ENCODE measurements at places on chromosomes 4 and X.
A peak's percentile ranks its signal among the peaks of the same experiment; 100 is the strongest.

GRCh38 chr4:42672359-42673081, 15.6 kb upstream of the ATP8A1 start:
- no peak for DNase-seq

- DNase-seq = peak; percentile 6
Measured at GRCh38 chr4:150385606-150386005, 196.3 kb upstream of the MAB21L2 start.

DNA sequence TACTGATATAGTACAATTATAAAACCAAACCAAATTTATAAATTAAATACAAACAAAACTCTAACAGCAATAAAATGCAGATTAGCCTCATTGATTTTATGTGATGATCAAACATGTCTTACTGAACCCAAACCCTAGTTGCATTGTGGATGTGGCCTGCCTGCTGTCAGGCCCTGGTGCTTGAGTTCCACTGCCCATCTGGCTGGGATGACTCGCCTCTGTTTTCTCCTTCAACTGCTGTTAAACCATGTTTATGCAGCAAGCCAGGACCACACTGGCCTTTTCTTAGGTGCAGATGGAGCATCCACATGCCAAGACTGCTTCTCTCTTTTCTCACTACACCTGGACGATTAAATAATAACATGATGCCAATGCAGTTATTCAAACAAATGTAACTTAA, 22.6 kb downstream of the NAP1L5 start:
- DNase-seq = no peak

DNA sequence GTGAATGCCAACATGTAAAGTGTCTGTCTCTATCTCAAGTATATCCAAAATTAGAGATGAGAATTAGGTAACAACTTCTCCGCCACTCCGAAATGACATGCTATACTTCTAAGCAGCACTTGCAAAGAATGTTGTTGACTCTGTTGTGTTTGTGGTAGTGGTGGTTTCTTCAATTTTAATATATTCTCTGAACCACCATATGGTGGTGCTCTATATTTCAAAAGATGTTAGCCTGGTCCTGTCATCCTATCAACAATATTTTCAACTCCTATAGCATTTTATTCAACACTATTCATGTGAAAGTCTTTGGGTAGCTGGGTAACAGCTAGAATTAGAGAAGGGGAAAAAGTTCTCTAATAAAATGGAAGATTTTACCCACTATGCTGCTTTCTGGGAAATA, 1622.8 kb upstream of the IGFBP7 start:
- peak; percentile 6 for DNase-seq

DNA sequence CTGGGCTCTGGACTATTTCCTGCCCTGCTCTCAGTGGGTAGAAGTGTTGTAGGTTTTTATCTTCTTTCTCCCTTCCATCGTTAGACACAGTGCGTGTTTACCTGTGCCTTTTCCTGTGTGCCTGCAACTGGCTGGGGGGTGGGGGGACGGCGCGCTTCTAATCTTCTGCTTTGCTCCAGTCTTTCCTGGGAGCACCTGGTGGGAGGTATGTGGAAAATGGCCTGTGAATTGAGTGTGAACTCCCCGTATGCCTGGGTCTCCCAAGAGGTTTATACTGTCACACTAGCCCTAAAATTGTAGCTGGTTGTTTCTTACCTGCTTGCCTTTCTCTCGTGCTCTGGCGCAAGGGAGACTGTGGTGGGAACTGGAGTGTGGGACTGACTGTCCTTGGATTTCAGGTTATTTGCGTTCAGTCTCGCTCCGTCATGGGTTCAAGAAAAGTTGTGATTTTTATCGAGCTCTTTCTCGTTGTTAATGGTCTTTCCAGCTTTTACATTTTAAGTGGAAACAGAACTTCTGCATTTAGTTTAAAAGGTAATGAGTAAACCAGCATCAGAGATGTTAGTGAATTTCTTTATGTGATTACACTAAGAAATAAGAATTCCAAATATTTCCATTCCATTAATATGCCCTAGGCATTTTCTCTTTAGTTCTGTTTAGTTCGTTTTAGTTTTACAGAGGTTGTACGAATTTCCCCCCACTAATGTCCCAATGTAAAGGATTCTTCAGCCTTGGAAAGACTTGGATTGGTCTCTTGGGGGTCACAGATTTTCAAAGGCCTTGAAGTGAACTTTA, 15.3 kb downstream of the MRPL1 start:
- no peak for DNase-seq

DNA sequence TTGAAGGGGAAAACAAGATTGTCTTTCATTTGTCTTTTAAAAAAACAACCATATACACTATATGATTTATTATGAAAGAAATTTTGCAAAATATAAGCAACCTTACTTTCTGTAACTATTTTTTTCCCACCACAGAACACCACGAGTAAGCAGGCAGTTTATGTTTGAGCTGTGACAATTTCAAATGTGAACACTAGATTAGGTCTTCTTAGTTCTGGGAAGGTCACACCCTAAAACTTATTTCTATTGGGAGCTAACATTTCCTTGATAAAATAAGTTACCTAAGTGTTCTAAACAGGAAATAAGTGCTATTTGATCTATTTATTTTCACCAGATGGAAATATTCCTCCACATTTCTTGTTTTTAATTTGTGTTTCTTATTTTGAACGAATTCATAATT, 50.6 kb downstream of the PCDH7 start:
- DNase-seq = no peak

DNA sequence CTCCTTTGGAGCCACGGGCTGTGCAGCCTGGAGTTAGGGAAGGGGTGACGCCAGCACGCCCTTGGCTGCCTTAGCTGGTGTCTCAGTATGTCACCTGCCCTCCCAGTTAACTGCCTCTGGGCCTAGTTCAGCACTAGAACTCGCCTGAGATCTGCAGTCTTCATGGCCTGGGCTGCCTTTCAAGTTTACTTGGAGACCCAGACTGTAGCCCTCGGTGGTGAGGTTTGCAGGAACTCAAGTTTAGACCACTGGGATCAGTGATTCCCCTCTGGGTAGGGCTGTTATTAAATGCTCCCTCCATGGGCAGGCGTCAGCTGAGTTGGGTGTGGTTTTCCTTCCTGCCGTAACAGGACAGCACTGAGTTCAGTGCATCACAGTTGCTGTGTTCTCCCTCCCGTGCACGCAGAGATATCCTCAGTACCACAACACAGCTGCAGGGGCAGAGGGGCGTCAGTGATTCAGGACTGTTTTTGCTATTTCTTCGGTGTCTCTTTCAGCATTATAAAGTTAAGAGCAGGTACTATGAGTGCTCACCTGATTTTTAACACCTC, 30.5 kb downstream of the PLAC8 start:
- peak; percentile 9 for DNase-seq

DNA sequence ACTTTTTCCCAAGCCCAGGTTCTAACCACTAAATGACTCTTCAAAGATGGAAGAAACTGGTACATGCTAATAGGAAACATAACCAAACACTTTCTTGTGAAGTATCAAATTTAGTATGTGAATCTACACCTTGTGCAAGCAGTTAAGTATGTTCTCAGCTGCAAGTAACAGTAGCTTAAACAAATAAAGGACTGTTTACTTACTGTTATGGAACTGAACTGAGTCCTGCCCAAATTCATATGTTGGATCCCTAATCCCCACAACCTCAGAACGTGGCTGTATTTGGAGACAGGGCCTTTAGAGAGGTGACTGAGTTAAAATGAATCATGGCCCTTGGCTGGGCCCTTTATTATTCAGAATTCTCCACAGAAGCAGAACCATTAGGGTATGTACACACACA, 178.7 kb downstream of the KDR start:
- DNase-seq = no peak

GRCh38 chr4:37821953-37822605, 4.4 kb upstream of the PGM2 start:
- no peak for DNase-seq

DNA sequence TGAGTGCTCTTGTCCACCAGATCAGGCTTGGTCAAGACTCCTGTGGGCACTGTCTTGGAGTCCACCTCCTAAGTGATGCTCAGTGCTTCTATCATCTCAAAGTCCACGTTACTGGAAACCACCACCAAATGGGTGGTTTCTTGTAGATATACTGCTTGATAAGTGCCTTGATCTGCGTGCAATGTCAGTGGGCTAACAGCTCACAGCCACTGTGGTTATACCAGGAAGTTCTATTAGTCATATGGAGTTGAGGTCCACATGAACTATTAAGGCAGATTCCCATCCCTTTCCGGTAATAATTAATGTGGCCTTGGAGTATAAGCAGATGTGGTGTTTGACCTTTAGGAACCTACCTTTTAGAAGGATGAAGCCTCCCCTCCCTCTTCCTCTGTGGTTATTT, 161.9 kb downstream of the ZNF518B start:
- no peak for DNase-seq

GRCh38 chrX:130702867-130703707, 199.9 kb downstream of the ENOX2 start:
- peak; percentile 35 for DNase-seq

DNA sequence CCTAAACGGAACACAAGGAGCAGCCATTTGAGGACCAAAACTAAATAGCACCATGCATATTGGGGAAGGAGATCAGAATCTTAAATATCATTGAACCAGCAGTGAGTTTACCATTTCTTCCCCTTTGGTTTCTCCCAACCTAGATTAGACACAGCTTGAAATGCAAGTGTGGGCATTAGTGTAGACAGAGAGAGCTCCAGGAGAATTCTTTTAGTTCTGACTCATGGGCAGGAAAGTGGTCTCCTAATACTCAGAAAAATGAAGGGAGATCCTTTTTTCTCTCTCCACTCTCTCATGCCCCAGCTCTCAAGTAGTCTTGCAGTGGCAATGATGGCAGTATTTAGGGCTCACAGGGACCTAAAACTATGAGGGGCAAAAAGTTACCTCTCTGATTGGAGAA, 567.9 kb downstream of the INPP4B start:
- DNase-seq = no peak

DNA sequence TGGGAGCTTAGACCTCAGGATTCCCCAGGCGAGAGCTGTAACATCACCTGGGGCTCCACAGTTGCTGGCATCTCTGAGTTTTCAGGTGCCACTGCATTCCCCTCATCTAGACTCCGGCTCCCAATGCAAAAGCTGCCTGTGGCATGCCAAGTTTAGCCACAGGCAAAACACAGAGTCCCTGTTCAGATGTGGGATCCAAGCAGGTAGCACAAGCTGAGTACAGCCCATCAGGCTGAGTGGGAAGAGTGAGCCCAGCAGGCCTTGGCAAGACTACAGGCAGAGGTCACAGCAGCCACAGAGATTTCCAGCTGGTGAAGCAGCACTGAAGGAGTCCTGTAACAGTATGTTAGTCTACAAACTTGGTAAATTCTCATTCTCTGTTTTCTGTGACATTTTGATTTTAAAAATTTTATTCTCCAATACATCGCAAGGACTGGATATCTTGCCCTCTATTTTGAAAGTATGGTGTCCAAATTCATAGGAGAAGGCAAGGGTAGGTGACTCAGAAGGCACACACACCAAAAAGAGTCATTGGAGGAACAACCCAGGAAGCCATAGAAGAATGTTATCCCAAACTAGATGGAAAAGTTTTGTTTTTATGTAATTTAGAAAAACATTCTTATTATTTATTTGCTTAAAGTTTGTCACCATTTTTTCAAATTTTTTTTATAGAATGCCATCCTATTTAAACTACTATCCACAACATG, 13.6 kb upstream of the CXCL2 start:
- DNase-seq = no peak

- DNase-seq = no peak
Measured at GRCh38 chr4:120144041-120144440, 77.4 kb upstream of the MAD2L1 start.

DNA sequence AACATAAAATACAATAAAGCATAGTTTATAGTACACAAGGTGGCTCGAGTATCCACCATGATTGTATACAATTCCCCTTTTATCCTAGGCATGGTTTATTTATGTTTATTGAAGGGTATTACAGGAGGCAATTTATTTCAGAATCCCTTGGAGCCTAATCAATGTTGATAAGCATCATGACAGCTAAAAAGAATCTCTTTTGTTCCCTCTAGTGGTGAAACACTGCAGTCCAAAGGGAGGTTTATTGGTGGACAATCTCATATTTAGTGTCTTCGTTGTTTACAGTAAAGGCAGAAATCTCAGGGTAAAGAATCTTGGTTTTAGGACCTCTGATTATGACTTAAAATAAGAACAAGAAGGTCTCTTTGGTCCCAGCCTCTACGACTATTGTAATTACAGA, 1712.5 kb downstream of the C4orf33 start:
- DNase-seq = no peak

GRCh38 chrX:149060921-149061320, 444.2 kb downstream of the IDS start:
- DNase-seq = no peak

- no peak for DNase-seq
Measured at GRCh38 chr4:185323606-185324005, 72.1 kb downstream of the LRP2BP start.

DNA sequence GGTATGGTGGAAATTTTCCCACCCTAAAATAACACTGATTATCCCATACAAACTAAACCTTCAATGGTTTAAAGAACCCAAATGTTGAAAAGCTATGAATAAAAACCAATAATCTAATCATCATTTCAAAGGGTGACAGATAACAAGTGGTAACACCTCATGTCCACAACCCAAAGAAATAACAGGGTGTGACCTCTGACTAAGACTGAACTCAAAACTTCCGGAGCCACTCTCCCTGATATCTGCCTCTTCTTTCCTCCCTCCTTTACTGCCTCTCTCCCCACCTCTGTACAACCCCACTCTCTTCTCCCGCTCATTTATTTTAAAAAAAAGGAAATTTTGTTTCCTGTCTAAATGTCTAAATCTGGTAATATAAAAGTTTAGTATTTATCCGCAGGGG, 11.5 kb downstream of the FBXW7 start:
- DNase-seq = no peak

DNA sequence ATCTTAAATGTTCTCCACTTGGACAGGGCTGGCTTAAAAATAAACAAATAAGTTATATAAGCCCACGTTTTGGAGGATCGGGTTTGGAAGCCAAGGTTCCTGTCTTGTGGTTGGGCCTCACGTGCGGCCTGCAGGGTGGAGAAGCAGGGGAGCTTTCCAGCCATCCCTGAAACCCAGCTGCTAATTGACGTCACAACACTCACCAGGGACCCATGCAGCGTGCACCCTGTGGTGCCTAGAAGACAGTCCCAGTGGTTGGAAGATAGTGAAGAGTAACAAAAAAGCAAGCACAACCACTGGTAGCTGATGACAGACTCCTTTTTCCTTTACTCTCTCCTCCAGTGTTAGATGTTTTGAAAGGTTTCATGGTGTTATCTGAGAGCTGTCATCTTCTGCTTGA, 142.0 kb upstream of the RBPJ start:
- no peak for DNase-seq

DNA sequence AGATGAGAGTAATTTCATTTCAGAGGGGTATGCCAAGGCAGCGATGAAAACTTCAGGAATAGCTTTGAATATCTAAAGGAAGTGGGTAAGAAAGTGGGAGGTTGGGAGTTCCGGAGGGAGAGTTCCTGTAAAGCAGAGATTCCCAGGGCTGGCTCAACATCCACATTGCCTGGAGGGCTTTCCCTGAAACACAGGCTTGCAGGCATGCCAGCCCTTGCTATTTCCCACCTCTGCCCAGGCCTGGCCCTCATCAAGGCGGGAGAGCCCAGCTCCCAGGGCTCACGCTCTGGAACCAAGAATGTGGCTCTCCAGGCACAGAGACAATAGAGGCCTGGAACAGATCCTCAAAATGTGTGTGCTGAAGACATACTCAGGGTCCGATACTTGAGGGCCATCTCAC, 43.8 kb upstream of the CLDN34 start:
- no peak for DNase-seq
